ENCODE measurements at places on chromosomes 6 and 20.
A peak's percentile ranks its signal among the peaks of the same experiment; 100 is the strongest.

- DNase-seq, result no peak
Measured at GRCh38 chr6:129110690-129111343, 227.9 kb downstream of the LAMA2 start.

DNA sequence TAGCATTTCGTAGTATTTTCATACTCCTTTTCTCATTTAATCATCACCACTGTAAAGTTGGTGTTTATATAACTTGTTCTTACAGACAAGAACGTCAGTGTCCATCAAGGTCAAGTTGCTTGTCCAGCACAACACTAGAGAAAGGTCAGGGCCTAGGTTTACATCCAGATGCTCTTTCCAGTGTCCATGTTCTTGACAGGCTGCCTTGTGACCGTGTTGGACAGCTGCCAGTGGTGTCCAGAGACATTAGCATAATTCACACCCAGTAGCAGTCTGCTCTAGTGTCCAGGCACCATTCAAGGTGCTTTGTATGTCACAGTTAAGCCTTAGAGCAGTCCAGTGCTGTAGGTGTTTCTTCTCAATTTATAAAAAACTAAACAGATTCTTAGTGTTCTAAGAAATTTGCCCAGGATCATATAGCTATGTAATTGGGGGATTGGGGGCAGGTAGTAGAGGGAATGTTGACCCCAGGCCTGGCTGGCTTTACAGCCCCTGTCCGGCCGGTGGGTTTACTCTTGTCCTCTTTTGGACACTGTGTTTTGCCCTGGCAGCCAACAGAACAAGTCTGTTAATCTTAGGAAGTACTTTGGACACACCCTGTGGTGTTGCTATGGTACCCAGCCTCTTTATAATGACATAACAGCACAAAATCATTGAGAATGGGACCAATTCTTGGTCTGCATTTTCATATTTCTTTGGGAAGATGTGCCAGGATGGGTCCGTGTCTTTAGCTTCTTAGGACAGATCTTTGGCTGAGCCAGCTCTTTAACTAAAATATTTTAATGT is 8.0 kb downstream of the STK35 start:
- DNase-seq, result no peak

- no peak for DNase-seq
Measured at GRCh38 chr6:22657352-22657980, 88.1 kb downstream of the HDGFL1 start.

- DNase-seq, result no peak
Measured at GRCh38 chr6:153023977-153024708, 21.6 kb upstream of the MTRF1L start.

GRCh38 chr6:2857580-2858337 is 16.1 kb upstream of the SERPINB1 start:
- DNase-seq, result peak; percentile 49

- DNase-seq, result no peak
Measured at GRCh38 chr6:30844118-30844535, 40.2 kb upstream of the DDR1 start.

- DNase-seq, result no peak
Measured at GRCh38 chr20:33482581-33482980, 7.3 kb upstream of the CBFA2T2 start.

- no peak for DNase-seq
Measured at GRCh38 chr6:158290040-158290439, 22.2 kb upstream of the TULP4 start.

GRCh38 chr20:58790454-58790853 is 60.2 kb downstream of the GNAS-AS1 start:
- DNase-seq, result no peak

DNA sequence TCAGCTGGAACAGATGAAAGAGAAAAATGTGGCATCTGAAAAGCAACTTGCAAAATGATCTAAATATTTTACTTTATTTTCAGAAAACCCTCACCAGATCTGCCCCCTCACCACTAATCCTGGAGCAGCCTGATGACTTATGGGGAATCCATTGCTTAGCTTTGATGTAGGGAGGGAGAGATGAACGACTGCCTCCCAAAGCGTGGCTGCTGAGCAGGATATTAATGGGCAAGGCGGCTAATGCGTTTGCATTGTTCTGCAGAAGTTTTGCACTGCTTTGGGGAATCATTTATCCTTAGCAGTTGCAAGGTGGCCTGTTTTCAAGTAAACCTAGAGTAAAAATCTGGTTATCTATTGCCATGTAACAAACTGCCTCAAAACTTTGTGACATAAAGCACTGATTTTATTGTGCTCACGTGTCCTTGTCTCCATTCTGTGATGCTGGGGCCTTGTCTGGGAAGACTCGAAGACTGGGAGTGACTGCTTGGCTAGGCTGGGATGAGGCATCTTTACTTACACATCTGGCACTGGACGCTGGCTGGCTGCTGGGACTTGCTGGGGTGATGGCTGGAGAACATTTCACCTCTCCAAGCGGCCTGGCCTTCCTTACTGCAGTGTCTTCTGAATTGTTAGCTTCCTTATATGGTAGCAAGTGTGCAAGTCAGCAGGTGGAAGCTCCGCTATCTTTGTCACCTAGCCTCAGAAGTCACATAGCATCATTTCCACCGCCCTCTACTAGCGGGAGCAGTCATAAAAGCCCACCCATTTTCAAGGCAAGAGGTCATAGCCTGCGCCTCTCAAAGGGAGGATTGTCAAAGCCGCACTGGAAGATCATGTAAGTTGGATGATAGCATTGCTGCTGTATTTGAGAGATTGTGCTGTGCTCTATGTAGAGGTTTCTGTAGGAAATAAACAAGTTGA is 313.2 kb downstream of the NRN1 start:
- no peak for DNase-seq

GRCh38 chr20:38139156-38139912 is 25.7 kb downstream of the TGM2 start:
- no peak for DNase-seq
